Hair follicle dermal papilla cell (primary cell): ENCODE measurements at places on chromosomes 5 and 9. TPM values are rescaled to one million over a fixed set of nuclear protein-coding genes. Genes with fewer than 3 reads are reported as not detected.

PCDHGA2 gene
- 4.2 and 6.0 TPM in 2 replicates for total RNA-seq

F2RL2 gene
- 15.9 and 24.7 TPM in 2 replicates for total RNA-seq

OGN gene
- 2.1 and 4.1 TPM in 2 replicates for total RNA-seq

FLT4 gene
- 0.16 TPM in 1 of 2 replicates, not detected in the other for total RNA-seq

DMRTA1 gene
- 0.32 and 0.49 TPM in 2 replicates for total RNA-seq

DCP2 gene
- 20.3 and 30.0 TPM in 2 replicates for total RNA-seq

FOXD4L5 gene
- 0.16 TPM in 1 of 2 replicates, not detected in the other for total RNA-seq

CAMK2A gene
- 0.65 and 0.73 TPM in 2 replicates for total RNA-seq

NTNG2 gene
- total RNA-seq: 3.5 and 4.1 TPM in 2 replicates

SYK gene
- total RNA-seq: not detected in 2 replicates
